ENCODE measurements at places on chromosomes 6 and 20. TPM values are rescaled to one million over a fixed set of nuclear protein-coding genes. Genes with fewer than 3 reads are reported as not detected.

The CRYBG1 gene
- polyA plus RNA-seq: 5.3 TPM

The SMOC2 gene
- 134 TPM for polyA plus RNA-seq

The RAET1E gene
- 0.23 TPM for polyA plus RNA-seq

The EPPIN gene
- 0.21 TPM for polyA plus RNA-seq

The STMN3 gene
- 62.1 TPM for polyA plus RNA-seq

The STX11 gene
- polyA plus RNA-seq: 2.6 TPM

The SLC24A3 gene
- 20.2 TPM for polyA plus RNA-seq

GRCh38 chr6:170292407-170293158 lies 1.7 kb upstream of the DLL1 start:
- H3K27ac ChIP-seq: no peak overlapping the region
- no peaks in the 10 kb centered on the region for H3K36me3 ChIP-seq
- DNase-seq: no peak

DNA sequence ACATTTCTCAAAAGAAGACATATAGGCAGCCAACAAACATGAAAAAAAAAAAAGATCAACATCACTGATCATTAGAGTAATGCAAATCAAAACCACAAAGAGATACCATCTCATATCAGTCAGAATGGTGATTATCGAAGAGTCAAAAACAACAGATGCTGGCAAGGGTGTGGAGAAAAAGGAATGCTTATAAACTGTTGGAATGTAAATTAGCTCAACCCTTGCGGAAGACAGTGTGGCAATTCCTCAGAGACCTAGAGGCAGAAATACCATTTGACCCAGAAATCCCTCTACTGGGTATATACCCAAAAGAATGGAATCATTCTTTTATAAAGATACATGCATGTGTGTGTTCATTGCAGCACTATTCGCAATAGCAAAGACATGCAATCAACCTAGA lies 303.8 kb upstream of the THEMIS start:
- H3K4me1 ChIP-seq: no peaks in the 10 kb centered on the region
- H3K27ac ChIP-seq: no peak overlapping the region
- H3K27me3 ChIP-seq: no peaks in the 10 kb centered on the region
- no peak for DNase-seq

DNA sequence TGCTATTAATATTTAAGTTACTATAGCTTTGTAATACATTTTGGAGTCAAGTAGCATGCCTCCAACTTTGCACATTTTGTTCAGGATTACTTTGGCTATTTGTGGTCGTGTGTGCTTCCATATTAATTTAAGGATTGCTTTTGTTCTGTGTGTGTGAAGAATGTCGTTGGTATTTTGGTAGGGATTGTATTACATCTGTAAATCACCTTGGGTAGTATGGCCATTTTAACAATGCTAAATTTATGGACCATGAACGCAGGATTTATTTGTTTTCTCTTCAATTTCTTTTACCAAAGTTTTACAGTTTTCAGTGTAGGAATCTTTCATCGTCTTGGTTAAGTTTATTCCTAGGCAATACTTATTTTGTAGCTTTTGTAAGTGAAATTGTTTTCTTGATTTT lies 758.0 kb downstream of the FRK start:
- H3K27me3 ChIP-seq: no peaks in the 10 kb centered on the region
- no peaks in the 10 kb centered on the region for H3K4me1 ChIP-seq
- H3K27ac ChIP-seq: no peak overlapping the region
- DNase-seq: no peak
- H3K4me3 ChIP-seq: no peak overlapping the region

- no peak overlapping the region for H3K27ac ChIP-seq
- no peak for DNase-seq
- H3K27me3 ChIP-seq: no peaks in the 10 kb centered on the region
- no peaks in the 10 kb centered on the region for H3K4me1 ChIP-seq
- no peak overlapping the region for H3K4me3 ChIP-seq
- no peaks in the 10 kb centered on the region for H3K36me3 ChIP-seq
These were observed 556.2 kb downstream of the CBLN4 start for GRCh38 chr20:55449091-55449490.

GRCh38 chr6:168132531-168133167 lies 53.6 kb upstream of the FRMD1 start:
- H3K27ac ChIP-seq: no peak overlapping the region
- H3K4me3 ChIP-seq: peak overlapping the region; percentile 25
- H3K27me3 ChIP-seq: no peaks in the 10 kb centered on the region

GRCh38 chr6:68637071-68637470 lies 2.0 kb downstream of the ADGRB3 start:
- no peak for DNase-seq
- H3K36me3 ChIP-seq: no peaks in the 10 kb centered on the region
- no peak overlapping the region for H3K27ac ChIP-seq
- no peak overlapping the region for H3K4me3 ChIP-seq

DNA sequence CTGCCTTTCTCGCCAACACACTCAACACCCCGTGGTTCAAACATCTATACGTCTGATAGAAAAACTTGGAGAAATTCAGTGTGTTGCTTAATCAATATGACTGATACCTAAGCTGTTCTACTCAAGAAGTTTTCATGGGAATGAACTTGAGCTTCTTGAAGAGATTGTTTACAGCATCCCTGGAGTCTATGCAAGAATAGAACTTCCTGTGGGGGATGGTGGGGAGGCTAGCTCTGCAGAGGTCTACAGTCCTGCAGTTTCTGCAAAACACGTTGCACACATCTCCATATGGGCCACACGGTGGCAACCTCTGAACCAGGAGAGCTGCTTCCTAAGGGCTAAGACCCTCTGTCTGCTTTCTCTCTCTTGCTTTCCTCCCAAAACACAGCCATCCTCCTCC lies 32.7 kb upstream of the FANCE start:
- H3K4me1 ChIP-seq: peaks cover 2% of the 10 kb centered on the region
- no peak overlapping the region for H3K27ac ChIP-seq
- H3K27me3 ChIP-seq: no peaks in the 10 kb centered on the region

DNA sequence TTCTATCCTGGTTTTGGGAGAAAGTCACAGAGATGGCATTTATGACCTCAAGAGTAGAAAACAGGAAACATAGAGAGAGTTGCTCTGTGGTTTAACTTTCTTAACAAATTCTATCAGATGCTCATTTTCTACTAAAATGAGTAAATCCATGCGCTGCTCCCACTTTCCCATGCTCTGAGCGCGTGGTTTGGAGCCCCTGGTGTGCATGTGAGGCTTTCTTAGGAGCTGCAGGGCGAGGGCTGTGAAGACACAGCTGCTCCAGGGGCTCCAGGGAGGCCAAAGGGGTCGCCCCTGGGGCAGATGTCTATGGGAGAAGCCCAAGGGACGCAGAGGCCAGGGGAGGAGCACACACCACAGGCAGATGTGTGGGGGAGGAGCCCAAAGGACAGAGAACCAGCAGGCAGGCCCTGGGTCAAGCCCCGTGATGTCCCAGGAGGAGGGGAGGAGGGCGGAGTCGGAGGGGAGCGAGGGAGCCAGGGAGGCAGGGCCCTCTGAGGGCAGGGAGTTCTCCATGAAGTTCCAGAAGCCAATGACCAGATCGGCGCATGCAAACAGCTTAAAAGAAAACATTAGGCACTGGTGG lies 122.9 kb downstream of the IRF4 start:
- no peak for DNase-seq
- H3K4me3 ChIP-seq: no peak overlapping the region
- no peaks in the 10 kb centered on the region for H3K27me3 ChIP-seq
- no peaks in the 10 kb centered on the region for H3K36me3 ChIP-seq

- H3K4me1 ChIP-seq: peaks cover 3% of the 10 kb centered on the region
- H3K27ac ChIP-seq: no peak overlapping the region
- no peaks in the 10 kb centered on the region for H3K27me3 ChIP-seq
- H3K4me3 ChIP-seq: no peak overlapping the region
These were observed 5.6 kb upstream of the PLCG1 start for GRCh38 chr20:41131594-41132387.

- H3K27me3 ChIP-seq: no peaks in the 10 kb centered on the region
- no peak overlapping the region for H3K4me3 ChIP-seq
- H3K36me3 ChIP-seq: no peaks in the 10 kb centered on the region
- H3K27ac ChIP-seq: no peak overlapping the region
- no peak for DNase-seq
- H3K4me1 ChIP-seq: no peaks in the 10 kb centered on the region
These were observed 453.8 kb downstream of the RFPL4B start for GRCh38 chr6:112800916-112801315.

DNA sequence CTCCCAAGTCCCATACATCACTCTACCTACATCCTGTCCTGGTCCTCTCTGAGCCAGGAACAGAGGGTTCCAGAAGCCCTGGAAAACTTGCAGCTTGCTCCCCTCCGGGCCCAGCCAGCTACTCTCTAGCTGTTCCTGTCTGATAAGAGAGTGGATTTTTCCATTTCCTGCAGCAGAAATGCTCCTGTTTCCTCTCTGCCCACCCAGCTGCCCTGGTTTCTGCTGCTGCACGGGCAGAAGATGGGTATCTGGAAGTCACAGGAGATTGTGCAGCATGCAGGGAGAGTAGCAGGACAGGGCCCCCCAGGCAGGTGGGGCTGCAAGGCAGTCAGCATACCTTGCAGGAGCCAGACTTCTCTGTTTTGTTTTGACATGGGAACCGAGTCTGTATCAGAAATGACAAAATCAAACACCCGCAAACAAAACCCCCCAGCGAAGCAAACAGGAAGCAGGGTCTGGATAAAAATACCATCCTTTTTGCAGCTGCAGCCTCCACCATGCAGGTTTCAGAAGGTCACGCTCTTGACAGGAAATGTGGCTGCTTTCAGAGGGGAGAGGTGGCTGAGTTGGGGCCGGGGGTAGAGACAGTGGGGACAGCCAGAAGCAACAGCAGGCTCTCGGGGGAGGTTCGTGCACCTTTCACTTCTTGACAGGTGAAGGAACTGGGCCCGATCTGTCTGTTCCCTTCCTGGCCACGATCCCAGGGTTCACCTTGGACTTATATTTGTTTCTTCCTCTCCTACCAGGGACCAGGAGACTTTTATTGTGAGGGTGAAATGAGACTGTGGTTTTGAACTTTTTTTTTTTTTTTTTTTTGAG lies 50.8 kb upstream of the FAM83D start:
- H3K4me1 ChIP-seq: no peaks in the 10 kb centered on the region
- H3K27me3 ChIP-seq: no peaks in the 10 kb centered on the region
- H3K27ac ChIP-seq: no peak overlapping the region

DNA sequence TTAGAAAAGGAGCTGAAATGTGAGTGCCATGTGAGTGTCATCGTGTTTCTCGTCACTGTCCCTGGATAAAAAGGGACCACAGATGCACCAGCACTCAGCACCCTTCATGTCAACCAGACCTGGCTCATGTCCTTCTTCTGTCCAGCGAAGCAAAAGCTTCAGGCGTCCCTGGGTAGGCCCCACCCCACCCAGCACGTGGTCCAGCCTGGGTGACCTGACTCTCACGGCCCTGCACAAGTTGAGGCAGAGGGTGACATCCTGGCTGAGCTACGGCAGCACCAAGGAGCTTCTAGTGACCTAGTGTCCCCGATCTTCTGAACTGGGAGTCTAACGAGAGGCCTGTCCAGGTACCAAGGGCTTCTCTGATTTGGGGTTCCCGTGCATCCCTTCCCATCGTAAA lies 37.8 kb downstream of the PSMG4 start:
- H3K4me1 ChIP-seq: no peaks in the 10 kb centered on the region
- H3K36me3 ChIP-seq: no peaks in the 10 kb centered on the region
- H3K27ac ChIP-seq: no peak overlapping the region
- H3K4me3 ChIP-seq: no peak overlapping the region
- DNase-seq: no peak
- no peaks in the 10 kb centered on the region for H3K27me3 ChIP-seq

DNA sequence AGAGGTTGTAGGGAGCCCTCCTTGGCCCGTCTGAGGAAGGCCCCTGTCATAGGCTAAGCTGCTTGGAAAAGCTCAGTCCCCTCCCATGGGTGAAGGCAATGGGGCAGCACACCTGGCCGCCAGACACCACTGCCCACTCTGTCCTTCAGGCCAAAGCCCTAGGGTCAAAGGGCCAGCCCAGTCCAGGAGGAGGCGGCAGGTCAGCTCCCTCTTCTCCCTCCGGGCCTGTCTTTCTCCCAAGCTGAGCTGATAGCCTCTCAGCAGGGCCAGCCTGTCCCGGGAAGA lies 5.1 kb upstream of the CLPSL2 start:
- no peaks in the 10 kb centered on the region for H3K4me1 ChIP-seq
- no peaks in the 10 kb centered on the region for H3K27me3 ChIP-seq
- DNase-seq: no peak
- no peaks in the 10 kb centered on the region for H3K36me3 ChIP-seq
- H3K4me3 ChIP-seq: no peak overlapping the region

GRCh38 chr6:57147401-57147800 lies 24.7 kb upstream of the BAG2 start:
- no peaks in the 10 kb centered on the region for H3K36me3 ChIP-seq
- H3K27ac ChIP-seq: no peak overlapping the region
- H3K27me3 ChIP-seq: no peaks in the 10 kb centered on the region
- no peak overlapping the region for H3K4me3 ChIP-seq
- DNase-seq: no peak

- H3K4me1 ChIP-seq: no peaks in the 10 kb centered on the region
- H3K36me3 ChIP-seq: no peaks in the 10 kb centered on the region
These were observed 107.2 kb upstream of the BTBD3 start for GRCh38 chr20:11810311-11811083.

- H3K36me3 ChIP-seq: no peaks in the 10 kb centered on the region
- no peak overlapping the region for H3K4me3 ChIP-seq
- no peaks in the 10 kb centered on the region for H3K27me3 ChIP-seq
- no peak for DNase-seq
- H3K27ac ChIP-seq: no peak overlapping the region
These were observed 19.3 kb downstream of the CST7 start for GRCh38 chr20:24968278-24968800.

All from ovary (tissue), 10 donors.